Fibroblast of skin of abdomen (primary cell): ENCODE measurements at places on chromosomes 1 and 21.

- DNase-seq = no peak
These were observed 15.6 kb upstream of the BOLA1 start for GRCh38 chr1:149883598-149884247.

DNA sequence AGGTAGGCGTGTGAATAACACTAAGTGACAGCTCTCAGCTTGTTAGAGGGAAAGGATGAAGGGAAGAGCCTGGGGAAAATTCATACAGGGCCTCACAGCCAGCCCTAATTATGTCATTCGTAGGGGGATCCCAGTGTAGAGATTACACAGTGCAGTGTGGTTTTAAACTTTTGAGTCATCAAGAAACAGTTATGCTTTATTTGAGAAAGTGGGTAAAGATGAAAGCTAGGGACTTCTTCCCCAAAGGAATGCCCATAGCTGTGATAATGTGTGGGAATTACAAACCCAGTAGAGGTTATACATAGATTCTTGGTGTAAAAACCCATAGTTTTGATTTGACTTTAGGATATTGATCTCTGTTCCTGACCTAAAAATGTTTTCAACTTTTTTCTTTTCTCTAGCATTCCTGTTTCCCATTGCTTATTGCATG lies 1.9 kb downstream of the TTF2 start:
- peak; percentile 63 for DNase-seq

GRCh38 chr1:17923666-17924065 lies 168.5 kb downstream of the ACTL8 start:
- DNase-seq = no peak

GRCh38 chr21:45118099-45118498 lies 43.7 kb downstream of the ADARB1 start:
- DNase-seq = no peak

GRCh38 chr21:46149205-46149901 lies 6.0 kb downstream of the FTCD start:
- DNase-seq = no peak

- no peak for DNase-seq
These were observed 148.9 kb upstream of the ZNF648 start for GRCh38 chr1:182210417-182210816.

- DNase-seq = peak; percentile 62
These were observed 3.2 kb downstream of the BTF3L4 start for GRCh38 chr1:52059321-52059720.

GRCh38 chr1:97041026-97041425 lies 319.4 kb downstream of the PTBP2 start:
- no peak for DNase-seq

DNA sequence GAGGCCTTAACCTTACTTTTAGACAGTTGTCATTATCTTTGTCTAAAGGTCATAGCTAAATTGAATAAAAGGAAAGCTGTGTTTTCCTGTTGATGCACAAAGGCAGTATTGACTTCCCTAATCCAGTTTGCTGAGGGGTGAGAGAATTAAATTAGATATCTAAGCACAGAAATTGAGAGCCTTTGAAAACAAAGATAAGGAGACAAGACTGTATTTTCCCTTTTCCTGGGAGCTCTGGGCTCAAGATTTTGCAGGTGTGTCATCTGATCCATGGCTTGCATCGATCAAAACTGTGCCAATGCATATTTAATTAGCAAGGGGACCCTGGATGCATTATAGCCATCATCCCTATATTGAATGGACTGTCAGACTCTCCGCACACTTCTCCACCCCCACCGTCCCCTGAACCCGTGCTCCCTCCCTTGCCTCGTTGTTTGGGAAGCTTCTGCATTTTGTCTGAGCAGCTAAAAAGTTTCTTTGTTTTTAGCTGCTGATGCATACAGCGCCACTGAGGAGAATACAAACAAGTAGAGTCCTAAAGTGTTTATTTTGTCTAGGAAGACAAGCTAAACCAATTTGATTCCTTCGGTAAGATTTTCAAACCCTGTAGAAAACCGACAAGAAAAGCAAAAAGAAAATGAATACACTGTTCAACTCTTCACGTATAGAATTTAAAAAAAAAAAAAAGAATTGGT lies 186.3 kb downstream of the NFIA start:
- DNase-seq = no peak

DNA sequence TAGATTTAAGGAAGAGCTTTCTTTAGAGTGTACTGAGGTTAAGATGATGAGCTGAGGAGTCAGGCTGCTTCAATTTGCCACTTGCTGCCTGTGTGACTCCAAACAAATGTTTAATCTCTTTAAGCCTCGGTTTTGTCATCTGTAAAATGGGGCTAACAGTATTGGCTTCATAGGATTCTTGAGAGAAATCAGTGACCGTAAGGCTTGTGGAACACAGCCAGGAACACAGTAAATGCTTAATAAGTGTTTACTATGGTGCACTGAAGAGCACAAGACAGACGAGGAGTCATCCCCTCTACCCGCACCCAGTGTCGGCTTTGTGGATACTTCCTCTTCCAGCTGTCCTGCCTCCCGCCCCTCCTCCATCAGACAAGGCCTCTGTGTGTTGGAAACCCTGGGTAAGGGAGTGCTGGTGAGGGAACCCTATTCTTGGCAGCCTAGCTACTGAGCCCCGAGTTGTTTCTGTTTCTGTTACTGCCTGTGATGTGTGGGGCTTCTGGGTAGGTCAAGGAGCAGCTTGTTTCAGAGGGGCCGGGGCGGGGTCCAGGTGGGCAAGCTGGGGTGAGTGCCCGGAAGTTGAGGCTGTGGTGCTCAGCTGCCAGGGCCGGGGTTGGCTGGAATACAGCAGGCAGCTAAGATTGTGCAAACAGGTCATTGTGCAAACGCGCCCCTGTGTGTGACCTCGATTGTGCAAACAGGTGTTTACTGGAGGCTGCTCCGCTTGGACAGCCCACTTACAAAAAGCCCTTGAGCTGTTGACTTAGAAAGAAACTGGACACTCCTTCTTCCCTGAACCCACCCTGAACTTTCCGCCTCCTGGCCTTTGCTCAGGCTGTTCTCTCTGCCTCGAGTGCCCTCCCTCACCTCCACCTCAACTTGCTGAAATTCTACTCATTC lies 4.0 kb upstream of the CSF3R start:
- no peak for DNase-seq

DNA sequence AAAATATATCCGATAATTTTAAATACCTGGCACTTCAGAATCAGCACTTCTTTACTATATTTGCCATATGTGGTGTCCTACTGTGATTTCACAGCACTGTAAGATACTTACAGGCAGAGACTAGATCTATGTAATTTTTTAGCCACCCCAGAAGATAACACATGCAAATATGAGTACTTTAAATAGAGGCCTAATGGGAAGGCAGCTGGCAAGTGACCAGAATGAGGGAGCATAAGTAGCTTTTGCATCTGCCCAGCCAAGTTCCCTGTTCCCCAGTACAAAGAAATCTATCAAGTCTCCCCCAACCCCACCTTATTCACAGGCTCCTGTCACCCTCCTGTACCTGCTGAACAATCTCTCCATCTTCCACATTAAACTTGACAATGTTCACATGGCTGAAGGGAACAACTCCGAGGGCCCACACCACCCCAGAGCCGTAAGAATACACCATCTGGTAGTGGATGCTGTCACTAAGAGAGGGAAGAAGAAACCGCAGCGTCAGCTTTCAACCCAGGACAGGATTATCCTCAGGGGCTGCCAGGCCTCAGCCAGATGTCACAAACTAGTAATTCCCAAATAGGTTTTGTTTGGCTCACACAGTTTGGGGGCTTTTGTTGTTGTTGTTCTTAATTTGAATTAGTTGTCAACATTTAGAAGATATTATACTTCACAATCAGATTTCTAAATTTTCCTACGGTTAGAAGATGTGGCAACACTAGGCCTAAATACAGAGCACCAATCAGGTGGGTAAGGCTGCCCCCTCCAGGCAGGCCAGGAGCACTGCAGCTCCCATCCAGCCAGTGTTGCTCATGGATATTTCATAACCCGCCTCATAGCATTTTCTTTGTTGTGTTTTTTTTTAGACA lies 10.4 kb downstream of the EMC1 start:
- peak; percentile 47 for DNase-seq

- no peak for DNase-seq
These were observed 581 bp downstream of the ETV3 start for GRCh38 chr1:157137408-157138219.

DNA sequence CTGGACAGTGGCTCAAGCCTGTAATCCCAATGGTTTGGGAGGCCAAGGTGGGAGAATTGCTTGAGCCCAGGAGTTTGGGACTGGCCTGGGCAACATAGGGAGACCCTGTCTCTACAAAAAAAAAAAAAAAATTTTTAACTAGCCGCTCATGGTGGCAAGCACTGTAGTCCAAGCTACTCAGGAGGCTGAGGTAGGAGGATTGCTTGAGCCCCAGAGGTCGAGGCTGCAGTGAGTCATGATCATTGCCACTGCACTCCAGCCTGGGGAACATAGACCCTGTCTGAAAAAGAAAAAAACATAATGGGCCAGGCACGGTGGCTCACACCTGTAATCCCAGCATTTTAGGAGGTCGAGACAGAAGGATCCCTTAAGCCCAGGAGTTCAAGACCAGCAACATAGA lies 5.3 kb downstream of the SPATC1L start:
- no peak for DNase-seq

DNA sequence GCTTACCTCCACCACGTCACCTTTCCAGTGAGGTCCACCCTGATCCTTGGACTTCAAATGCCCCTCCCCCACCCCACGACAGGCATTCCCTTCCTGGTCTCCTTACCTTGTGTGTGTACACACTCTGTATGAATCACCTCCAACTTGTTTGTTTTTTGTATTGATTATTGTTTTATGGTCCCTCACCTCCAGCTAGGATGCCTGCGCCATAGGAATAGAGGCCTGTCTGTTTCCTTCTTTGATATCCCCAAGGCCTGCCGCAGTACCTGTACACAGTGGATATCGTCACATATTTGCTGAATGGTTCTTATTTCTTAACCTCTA lies 219.6 kb upstream of the POU3F1 start:
- DNase-seq = no peak

DNA sequence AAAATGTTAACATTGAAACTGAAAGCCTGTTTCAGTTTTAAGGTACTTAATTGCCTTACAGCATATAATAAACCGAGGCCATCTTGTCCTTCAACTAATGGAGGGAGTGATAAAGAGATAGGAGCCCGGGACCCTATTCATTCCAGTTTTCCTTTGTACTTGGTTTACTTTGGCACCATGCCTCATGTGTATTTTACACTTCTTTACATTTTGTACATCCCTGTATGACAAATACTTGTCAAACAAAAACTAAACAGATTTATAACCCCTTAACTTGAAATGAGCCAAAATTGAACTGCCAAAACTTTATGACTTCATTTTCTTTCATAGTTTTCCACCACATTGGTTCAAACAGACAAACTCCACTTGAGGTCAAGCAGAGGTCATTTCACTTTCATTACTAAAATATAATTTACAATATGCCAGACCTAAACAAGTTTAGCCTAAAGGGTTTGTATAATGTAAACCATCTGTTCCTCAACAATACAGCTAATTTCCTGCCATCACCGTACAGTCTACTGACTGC lies 30.9 kb upstream of the UBE2U start:
- peak; percentile 77 for DNase-seq

DNA sequence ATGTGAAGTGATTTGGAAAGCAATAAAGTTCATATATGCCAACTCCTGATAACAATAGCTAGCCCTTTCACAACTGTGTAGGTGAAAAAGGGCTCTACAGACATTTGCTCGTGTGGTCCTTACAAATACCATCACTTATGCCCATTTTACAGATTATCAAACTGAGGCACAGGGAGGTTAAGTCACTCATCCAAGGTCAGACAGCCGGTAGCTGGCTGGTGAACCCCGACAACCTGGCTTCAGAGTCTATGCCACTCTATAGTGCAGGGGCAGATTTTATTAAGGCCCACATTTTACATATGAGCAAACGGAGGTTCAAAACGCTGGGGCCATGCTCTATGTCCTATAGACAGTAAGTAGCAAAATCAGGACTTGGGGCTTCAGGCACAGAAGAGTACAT lies 280.5 kb downstream of the RRAGC start:
- DNase-seq = no peak

GRCh38 chr1:25430967-25431881 lies 527 bp downstream of the MACO1 start:
- DNase-seq = no peak

DNA sequence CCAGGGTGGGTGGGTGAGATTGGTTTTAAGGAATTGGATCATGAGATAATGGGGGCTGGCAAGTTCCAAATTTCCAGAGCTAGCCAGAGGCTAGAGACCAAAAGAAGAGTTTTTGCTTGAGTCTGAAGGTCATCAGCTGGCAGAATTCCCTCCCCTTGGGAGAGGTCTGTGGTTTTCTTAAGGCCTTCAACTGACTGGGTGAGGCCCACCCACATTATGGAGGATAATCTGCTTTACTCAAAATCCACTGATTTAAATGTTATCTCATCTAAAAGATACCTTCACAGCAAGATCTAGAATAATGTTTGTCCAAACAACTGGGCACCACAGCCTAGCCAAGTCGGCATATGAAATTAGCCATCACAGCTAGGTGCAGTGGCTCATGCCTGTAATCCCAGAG lies 156.4 kb downstream of the URB2 start:
- DNase-seq = no peak

DNA sequence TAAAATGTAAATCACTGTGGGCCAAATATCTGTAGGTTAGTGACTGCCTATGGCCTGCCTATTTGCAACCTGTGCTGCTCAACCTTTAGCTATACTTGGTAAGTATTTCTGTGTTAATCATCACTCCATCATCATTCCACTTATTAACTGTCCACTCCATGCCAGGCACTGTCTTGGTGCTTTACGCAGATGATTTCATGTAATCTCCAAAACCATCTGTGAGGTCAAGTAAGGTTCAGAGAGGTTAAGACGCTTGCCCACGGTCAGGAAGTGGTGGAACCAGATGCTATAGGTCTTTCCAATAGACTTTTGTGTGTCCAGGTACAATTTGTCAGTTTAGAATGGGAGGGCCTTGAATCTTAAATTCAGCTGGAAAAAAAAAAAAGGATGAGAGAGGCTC lies 10.8 kb upstream of the PHACTR4 start:
- DNase-seq = no peak

DNA sequence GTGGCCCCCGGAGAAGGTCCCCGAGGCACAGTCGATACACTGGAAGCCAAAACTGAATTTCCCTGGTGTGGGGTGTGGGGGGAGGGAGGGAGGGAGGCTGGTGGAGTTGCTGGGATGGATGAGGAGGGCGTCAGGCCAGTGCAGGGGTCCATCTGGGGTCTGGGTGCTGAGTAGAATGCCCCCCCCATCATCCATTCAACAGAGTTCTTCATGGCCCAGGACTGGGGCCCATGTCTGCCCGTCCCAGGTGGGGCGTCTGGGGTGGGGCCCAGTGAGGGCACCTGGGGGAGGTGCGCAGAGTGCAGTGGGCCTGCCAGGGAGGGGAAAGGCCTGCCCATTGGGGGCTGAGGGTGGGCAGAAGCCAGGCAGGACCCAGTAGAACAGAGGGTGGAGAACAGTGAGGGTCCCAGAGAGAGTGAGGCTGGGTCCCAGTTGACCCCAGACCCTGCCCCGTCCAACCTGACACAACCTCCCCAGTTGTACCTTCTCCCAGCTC lies 1.9 kb downstream of the TNFRSF18 start:
- no peak for DNase-seq
